Activated T-cell treated with anti-CD3 and anti-CD28 coated beads for 24 hours (primary cell): ENCODE measurements at places on chromosomes 11 and 22.

DNA sequence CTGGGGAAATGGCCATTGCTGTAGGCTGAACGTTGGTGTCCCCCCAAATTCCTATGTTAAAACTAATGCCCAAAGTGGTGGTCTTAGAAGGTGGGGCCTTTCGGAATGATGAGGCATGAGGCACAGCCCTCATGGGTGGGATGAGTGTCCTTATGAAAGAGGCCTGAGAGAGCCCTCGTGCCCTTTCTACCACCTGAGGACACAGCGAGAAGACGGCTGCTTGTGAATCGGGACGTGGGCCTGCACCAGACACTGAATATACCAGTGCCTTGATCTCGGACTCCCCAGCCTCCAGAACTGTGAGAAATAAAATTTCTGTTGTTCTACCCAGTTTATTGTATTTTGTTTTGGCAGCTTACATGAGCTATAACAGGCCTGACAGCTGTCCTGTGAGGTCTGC lies 162.9 kb upstream of the B3GAT1 start:
- no peak for DNase-seq

- DNase-seq = no peak
These were observed 7.3 kb downstream of the USP35 start for GRCh38 chr11:78195917-78196560.

DNA sequence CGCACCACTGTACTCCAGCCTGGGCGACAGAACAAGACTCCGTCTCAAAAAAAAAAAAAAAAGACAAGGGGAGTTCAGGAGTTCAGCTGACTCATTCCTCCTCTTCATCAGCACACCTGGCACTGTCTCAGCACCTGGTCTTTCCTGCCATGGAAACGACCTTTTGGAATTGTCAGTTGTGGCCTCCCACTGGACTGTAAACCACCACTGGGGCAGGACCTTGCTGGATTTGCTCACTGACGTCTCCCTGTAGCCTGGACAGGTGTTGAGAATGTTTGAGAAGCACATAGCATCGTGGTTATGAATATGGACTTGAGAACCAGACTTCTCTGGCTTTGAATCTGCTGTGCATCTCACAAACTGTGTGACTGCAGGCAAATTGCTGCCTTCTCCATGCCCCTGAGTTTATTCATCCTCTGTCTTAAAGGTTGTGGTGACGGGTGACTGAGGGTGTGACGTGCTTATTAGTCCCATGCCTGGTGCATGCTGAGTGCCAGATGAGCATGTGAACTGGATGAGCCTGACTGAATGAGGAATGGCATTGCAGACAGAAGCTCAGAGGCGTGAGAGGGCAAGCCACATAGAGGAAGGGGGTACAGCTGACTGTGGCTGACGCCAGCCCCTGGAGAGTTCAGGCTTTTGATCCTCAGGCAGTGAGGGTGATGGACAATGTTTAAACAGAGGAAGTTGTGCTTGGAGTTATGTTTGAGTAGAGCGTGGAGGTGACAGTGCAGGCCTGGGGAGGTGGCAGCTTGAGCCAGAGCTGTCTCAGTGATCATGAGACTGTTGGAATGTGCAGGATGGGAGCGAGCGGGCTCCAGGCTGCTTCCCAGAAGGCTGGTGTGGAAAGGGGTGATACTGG lies 12.7 kb downstream of the TOM1 start:
- DNase-seq = no peak

DNA sequence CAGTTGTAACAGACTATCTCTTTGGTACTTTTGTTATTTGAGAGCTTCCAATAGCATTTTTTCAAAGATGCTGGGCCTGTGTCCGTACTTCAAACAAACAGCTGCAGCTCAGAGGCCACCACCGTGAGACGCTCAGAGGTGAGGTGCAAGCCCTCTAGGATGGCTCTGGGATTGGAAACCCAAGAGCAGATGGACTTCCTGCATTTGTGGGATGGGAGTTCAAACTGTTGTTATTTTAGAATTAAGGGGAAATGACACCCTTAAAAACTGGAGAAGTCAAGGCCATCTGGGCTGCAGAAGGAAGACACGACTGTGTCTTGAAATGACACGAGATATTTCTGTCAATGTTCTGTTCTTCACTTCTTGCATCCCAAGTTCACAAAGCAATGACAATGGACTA lies 9.2 kb upstream of the IL10RA start:
- DNase-seq = no peak

GRCh38 chr22:31577711-31578110 lies 81.4 kb downstream of the SFI1 start:
- DNase-seq = no peak

- no peak for DNase-seq
These were observed 127.7 kb downstream of the MAML2 start for GRCh38 chr11:96215110-96215782.

GRCh38 chr22:26333088-26333800 lies 95.8 kb upstream of the ASPHD2 start:
- DNase-seq = no peak

DNA sequence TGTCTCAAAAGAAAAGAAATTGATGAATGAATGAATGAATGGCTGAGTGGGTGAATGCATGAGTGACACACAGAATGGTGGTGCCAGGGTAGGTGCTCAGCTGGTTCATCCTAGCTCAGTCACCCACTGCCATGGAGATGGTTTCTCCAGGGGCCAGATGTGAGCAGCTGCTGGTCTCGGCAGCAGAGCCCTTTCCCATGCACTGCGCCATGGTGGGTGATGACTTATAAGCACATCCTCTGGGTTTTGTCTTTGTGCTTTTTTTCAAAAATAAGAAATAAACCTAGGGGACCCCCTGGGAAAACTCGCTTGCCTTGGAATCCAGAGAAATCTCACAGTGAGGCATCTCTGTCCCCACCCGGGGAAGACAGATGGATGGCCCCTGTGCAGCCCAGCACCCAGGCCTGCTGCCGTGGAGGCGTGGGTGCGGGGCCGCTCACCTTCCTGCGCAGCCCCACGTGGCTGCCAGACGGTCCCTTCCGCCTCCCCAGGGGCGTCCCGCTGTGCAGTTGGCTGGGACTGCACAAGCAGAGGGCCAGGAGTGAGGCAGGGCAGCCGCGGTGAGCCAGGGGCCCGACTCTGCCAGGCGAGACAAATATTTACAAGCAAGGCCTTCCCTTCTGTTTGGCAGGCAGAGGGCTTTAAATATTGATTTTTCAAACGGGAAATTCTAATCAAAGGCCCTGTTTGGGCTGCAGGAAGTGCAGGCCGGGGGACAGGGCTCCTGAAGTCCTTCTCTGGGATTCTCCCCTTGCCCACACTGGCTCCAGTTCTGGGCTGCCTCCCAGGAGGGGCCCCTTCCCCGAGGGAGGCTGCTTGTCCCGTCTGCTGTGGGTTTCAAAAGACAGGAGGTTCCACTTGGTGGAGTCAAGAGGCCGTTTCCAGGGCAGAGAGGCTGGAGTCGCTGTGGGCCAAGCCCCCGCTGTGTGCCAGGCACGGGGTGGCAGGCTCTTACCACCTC lies 24.3 kb downstream of the MPPED1 start:
- DNase-seq = no peak

DNA sequence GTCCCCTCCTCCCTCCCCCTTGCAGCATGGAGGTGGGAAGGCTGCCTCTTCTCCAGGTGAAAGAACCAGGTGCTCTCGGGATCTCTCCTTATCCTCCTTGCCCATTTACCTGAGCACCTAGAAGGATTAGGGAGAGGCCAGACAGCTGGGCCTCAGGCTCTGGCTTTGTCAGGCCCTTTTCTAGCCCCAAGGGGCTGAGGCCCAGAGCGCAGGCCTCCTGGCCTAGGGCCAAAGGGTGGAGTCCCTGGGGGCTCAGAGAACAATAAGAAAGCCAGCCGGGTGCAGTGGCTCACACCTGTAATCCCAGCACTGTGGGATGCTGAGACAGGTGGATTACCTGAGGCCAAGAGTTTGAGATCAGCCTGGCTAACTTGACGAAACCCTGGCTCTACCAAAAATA lies 5.4 kb upstream of the TTLL1 start:
- DNase-seq = no peak
